ENCODE measurements at places on chromosomes 6 and 20.
A peak's percentile ranks its signal among the peaks of the same experiment; 100 is the strongest.

- DNase-seq, result no peak
Observed at GRCh38 chr6:4128748-4129147, 6.6 kb downstream of the ECI2 start.

- no peak for DNase-seq
Observed at GRCh38 chr6:64984948-64985347, 722.1 kb downstream of the EYS start.

DNA sequence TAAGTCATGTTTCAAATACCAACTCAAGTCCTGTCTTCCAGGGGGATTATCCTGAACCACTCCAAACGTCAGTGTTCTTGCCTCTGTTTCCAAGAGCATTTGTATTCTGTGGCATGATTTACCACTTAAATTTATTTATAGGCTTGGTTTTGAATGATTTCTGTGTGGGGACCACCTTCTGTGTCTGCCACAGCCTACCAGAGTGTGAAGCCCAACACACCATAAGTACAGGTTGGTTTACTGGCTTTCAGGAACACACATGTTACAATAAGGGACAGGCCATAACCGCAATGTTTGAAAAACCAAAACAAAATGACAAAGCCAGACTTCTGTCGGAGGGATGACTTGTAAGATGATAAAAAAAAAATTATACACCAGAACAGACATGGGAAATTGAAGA lies 56.5 kb upstream of the MAP3K7 start:
- DNase-seq, result no peak

GRCh38 chr6:133856911-133857310 lies 32.0 kb upstream of the TCF21 start:
- no peak for DNase-seq

- DNase-seq, result no peak
Observed at GRCh38 chr6:130758813-130759212, 68.4 kb upstream of the SMLR1 start.

DNA sequence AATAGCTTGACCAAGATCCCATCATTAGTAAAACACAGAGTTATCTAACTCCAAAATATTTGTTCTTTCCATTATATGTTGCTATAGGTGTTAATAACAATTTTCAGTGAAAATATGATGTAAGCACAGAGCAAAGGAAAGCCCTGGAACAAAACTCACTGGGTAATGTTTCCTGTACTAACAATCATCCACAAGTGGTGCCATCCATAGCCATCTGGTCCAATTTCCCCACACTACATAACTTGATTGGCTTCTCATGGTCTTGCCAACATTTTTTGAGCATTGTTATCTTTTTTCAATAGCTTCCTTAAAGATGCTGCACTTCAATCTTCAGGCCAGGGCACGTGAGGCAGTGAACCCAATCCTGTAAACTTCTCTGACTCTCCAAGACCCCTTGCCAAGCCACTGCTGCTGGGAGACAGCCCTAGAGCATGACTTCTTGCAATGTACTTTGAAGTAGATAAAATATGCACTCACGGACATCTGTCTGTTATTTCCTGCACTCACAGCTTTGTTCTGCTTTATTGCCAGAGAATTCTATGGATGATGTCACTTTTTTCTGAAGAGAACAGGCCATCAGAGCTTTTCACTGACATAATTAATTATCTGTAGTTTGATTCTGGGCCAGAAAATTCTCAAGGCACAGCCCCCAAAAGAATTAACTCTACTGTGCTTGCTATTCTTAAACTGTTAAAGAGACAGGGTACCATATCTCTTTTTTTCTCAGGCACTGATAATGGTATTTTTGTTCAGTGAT lies 97.5 kb upstream of the TMEM30A start:
- DNase-seq, result no peak

DNA sequence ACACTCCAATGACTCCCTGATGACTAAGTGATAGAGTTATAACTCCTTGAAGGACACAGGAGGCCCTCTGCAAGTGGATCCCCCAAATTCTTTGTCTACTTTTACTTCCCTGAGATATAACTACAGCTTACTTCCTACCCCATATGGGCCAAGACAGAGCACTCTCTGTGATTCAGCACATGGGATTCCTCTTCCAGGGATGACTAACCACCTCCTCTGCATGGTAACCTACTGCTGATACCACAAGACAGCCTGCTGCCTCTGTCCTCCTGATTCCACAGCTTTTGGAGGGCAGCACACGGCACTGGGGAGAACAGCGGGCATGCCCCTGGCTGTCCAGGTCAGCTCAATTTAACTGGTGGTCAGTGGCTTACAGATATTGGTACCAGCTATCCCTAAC lies 675.7 kb upstream of the AGPAT4 start:
- DNase-seq, result no peak

DNA sequence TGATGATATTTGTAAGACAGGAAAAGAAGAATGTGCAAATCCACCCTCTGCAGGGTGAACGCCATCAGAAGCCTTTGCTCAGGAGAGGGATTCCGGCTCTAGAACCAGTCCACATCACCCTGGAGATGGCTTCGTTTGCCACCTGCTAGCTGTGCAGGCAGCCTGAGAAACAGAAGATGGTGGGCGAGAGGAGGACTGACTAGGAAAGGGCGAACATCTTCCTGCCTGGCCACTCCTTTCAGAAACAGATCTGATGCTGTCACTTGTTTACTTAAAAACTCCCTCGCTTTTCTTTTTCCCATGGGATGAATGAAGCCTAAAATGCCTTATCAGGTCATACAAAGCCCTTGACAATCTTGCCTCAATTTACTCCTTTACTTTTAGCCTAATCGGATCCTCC lies 1.2 kb downstream of the PTPRA start:
- DNase-seq, result peak; percentile 16

DNA sequence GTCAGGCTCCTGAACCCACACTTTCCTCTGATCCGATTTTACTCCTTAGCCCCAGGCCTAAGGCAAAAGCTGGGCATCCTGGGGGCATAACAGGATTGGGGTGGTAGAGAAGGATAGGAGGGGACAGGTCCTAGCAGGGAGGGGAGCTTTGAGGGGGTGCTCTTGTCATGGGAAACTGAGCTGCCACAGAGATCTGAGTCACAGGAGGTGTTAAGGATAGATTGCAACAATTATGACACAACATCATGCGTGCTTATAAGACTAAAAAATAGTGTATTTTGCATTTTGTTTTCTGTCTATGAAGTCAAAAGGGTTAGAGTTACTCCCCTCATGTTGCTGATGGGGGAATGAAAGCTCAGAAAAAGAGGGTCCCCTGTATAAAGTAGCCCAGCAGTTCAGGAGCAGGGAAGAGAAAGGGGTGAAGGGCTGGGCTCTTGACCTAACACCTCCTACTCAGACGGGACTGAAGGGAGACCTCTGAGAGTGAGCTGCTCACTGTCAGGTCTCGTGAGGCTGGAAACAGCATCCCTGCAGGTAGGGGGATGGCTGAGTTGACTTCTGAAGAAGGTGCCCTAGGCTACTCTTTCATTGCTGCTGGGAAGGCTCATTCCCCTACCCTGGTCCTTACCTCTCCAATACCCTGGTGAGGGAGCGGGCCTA lies 2.0 kb downstream of the GLP1R start:
- no peak for DNase-seq
